GM12878 (cell line): ENCODE measurements at places on chromosomes 11 and 22. TPM values are rescaled to one million over a fixed set of nuclear protein-coding genes. Genes with fewer than 3 reads are reported as not detected.
A peak's percentile ranks its signal among the peaks of the same experiment; 100 is the strongest.

The GDPD4 gene
- not detected in 2 replicates for total RNA-seq

The PHOX2A gene
- total RNA-seq: not detected in 2 replicates

The MUC2 gene
- 0.11 and 0.23 TPM in 2 replicates for total RNA-seq

The APOA4 gene
- total RNA-seq: not detected in 2 replicates

- no peak overlapping the region for H3K4me3 ChIP-seq
- H3K27ac ChIP-seq: no peak overlapping the region
- H3K27me3 ChIP-seq: no peaks in the 10 kb centered on the region
- H3K36me3 ChIP-seq: no peaks in the 10 kb centered on the region
- H3K4me1 ChIP-seq: no peaks in the 10 kb centered on the region
Measured at GRCh38 chr11:122038543-122038942, 77.5 kb downstream of the BLID start.

GRCh38 chr11:73335204-73335923, 27.3 kb downstream of the ARHGEF17 start:
- 0 out of 2 replicates have a peak overlapping the region, but pooled peaks have one; percentile 40 for H3K27ac ChIP-seq
- H3K4me1 ChIP-seq: peaks cover 14% of the 10 kb centered on the region
- H3K4me3 ChIP-seq: no peak overlapping the region
- DNase-seq: no peak

GRCh38 chr22:46171940-46172339, 21.6 kb downstream of the PPARA start:
- no peak for DNase-seq
- no peak overlapping the region for H3K4me3 ChIP-seq
- no peaks in the 10 kb centered on the region for H3K27me3 ChIP-seq
- no peak overlapping the region for H3K27ac ChIP-seq
- H3K4me1 ChIP-seq: no peaks in the 10 kb centered on the region; the same call in 1 of the 2 replicates

GRCh38 chr11:20596205-20597153, 2.9 kb upstream of the SLC6A5 start:
- H3K4me3 ChIP-seq: no peak overlapping the region
- peaks cover 34% of the 10 kb centered on the region for H3K27me3 ChIP-seq
- no peak overlapping the region for H3K27ac ChIP-seq
- no peaks in the 10 kb centered on the region for H3K4me1 ChIP-seq

- H3K4me1 ChIP-seq: no peaks in the 10 kb centered on the region
- no peak overlapping the region for H3K27ac ChIP-seq
- H3K36me3 ChIP-seq: no peaks in the 10 kb centered on the region
- H3K27me3 ChIP-seq: no peaks in the 10 kb centered on the region
- H3K4me3 ChIP-seq: no peak overlapping the region
Measured at GRCh38 chr11:24781288-24781687, 284.4 kb downstream of the LUZP2 start.

GRCh38 chr11:126547691-126548090, 192.2 kb downstream of the ST3GAL4 start:
- no peak for DNase-seq
- H3K27me3 ChIP-seq: no peaks in the 10 kb centered on the region
- H3K4me1 ChIP-seq: no peaks in the 10 kb centered on the region
